ENCODE measurements at places on chromosomes 5 and 9.

- no peak for DNase-seq
Measured at GRCh38 chr9:115883467-115884329, 269.9 kb upstream of the PAPPA start.

DNA sequence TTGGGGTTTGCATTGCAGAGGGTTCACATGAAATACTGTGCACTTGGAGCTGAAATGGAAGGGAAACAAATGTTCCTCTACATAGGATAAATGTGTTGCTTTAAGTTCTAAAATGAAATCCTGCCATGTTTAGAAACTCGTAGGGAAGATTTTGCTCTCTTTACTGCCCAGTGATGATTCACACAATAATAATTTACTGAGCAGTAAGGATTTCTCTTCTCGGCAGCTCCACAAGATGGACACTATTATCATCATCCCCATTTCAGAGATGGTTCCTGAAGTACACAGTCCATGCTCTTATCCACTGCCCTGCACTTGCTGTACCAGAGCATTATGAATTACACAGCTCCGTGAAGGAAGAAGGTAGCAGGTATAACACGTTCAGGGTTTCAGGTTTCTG is 4.1 kb downstream of the HACD4 start:
- no peak for DNase-seq

DNA sequence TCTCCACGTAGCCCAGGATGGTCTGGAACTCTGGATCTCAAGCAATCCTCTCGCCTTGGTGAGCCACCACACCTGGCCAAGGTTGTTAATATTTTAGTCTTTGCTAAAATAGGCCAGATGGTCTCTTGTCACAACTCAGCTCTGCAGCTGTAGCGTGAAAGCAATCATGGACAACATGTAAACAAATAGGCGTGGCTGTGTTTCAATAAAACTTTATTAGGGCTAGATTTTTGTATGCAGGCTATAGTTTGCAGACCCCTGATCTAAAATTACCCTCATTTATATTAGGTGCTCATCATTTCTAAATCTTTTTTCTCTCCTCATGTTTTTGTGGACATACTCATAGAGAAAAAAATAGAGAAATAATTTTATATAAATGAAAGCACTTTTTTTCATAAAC is 72.1 kb upstream of the SLC28A3 start:
- DNase-seq: no peak

GRCh38 chr5:14231156-14231555 is 88.0 kb downstream of the TRIO start:
- no peak for DNase-seq

GRCh38 chr9:88736136-88736637 is 201.2 kb downstream of the NXNL2 start:
- no peak for DNase-seq

DNA sequence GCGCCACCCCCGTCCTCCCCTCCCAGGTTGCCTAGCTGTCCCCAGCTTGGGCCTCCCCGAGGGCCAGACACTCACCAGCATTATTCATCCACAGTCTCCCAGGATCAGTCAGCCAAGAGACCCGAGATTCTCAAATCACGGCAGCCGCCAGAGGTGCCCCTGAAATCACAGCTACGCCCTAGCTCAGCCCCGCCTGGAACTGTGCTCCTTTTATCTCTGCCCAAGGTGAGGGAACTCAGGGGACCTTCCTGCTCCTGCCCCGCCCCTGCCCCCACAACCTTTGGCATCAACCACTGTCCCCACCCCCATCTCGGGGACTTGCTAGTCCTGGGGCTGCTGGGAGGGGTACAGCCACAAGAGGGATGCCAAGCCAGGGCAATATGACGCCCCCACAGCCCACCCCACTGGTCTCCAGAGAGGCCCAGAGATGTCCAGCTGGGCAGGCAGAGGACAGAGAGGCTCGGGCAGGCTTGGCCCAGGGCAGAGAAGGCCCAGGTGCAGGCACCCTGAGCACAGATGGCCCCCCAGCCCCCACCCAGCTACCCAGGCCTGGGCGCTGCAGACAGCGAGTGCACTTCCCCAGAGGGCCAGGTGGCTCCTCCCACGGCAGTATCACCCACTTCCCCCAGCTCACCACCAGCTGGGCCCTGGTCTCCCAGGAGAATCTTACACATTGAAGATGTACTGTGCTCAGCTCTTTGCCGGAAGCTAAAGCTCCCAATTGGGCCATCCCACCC is at the start of gene FUT7:
Gene FUT7 (minus strand): TSS at position 185 of the 737 bp plus-strand sequence. CDS start 97 bp downstream, at position 88.
- peak; percentile 83 for DNase-seq

GRCh38 chr9:106107716-106108115 is 413.4 kb downstream of the TMEM38B start:
- no peak for DNase-seq

DNA sequence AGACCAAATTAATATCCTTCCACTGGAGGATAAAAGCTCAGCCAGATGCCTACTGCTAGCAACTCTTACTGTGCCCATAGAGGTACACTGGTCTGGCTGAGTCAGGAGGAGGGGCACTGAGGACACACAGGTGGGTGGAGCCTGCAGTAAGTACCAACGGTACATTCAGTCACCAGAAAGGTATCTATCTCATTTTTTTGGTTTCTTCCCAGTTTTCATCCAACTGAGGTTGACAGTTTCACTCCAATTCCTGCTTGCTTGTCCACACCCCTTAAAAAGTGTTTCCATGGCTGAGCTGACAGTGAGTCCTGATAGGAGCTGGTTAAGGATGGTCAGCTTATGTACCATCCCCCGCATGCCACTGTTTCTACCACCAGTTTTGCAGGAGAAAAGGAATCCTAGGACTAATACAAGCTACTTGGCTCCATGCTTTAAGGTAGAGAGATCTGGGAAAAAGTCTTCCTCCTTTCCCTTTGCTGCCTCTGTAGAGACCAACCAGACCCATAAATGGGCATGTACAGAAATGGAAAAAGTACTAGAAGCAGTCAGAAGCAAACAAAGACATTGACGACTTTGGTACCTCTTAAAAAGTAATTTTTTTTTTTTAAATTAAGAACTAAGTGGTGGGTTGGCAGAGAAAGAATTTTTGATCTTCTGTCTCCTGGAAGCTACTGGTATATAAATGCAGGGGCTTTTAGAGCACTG is 3.2 kb downstream of the ELL2 start:
- peak; percentile 46 for DNase-seq

DNA sequence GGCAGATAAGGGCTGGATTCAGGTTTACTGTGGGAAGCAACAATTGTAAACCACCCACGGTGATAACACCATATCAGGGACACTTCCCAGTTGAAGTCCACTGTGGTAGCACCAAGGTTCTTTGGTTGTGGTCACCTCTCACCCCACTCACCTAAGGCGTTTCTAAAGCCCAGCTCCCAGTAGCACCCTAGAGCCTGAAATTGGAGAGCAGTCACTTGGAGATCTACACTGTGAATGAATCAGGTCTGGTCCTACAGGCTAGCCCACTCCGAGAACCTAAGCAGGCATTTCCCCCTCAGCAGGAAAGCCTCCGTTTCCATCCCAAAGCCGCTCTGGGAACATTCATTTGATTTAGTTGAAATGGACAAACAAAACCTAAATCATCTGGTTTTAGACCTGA is 191.3 kb downstream of the TTC39B start:
- DNase-seq: no peak

GRCh38 chr5:128258372-128258771 is 174.8 kb downstream of the SLC12A2 start:
- no peak for DNase-seq

DNA sequence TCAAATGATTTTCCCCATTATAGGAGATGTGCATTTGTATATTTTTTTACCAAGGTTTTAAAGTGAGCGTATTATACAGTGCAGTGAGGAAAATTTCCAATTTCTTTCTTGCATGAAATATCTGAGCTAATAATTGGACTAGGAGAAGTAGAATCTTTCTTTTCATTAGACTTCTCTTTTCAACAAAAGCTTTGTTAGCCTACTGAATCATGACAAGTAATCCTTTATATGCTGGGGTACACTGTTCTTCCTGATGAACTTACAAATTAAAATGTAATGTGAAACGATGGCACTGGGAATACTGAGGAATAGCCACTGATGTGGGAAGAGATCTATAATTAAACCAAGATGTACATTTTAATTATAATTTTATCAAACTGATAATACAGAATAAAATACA is 829.6 kb downstream of the PTPRD start:
- DNase-seq: no peak

DNA sequence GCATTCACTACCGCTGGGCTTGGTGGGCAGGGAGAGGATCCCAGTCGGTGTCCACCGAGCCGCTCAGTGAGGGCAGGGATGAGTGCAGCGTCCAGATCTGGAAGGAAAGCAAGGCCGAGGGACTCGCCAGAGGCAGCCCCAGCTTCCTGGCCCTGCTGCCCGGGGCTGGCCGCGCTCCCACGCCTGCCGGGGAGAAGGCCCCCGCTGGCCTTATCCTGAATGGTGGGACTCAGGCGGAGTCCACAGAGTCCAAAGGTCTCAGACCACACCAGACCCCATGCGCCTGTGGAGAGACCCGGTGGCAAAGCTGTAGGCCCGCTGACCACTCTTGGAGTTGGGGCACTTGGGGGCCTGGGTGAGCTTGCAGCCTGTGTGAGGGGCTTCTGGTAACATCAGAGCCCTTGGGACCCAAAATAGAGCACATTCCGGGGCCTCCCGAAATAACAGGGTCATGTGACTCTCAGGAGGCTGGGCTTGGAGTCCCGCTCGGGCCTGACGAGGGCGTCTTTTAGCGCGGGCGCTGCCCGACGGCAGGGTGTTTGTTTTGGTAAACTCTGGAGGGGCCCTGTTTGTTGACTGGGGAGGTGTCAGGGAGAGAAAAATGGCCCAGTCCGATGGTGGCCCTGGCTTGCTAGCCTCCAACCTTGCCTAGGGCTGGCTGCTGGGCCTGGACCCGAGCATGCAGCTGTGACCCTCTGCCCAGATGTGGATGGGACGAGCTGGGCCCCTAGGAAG is 2.8 kb downstream of the RXRA start:
- no peak for DNase-seq

- DNase-seq: no peak
Measured at GRCh38 chr5:96750110-96750822, 57.5 kb downstream of the ERAP1 start.

DNA sequence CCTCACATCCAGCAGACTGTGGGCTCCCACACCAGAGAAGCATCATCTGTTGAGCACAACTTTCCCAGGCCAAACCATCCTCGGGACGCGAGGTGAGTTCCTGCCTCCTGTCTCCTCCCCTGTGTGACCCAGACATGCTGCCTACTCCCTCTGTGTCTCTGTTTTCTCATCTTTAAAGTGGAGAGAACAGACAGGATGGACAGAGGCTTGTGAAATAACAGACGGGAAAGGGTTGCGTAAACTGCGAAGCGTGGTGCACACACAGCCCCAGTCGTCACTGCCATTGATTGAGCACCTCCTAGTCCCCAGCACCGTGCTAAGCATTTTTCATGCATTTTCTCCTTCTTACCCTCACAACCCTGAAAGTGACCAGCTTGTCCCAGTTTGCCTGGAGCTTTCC is 52.1 kb upstream of the LMX1B start:
- DNase-seq: no peak

DNA sequence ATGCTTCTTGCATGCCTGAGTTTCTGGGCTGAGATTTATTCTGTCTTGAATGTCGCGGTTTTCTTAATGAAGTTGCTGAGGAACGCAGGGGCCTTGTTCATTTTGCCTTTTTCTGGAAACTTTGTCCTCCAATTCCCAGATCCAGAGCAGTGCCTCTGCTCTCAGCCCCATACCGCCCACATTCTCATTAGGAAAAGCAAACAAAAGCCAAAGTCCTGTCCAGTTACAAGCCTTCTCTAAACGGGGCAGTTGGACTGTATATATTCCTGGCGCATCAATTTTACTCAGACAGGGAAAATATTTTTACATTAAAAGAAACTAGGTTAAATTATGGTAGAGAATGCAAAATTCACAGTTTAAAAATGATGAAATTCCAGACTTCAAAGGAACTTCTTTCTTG is 1.2 kb upstream of the PSAT1 start:
- DNase-seq: no peak

GRCh38 chr5:27788184-27788583 is 749.8 kb upstream of the CDH9 start:
- no peak for DNase-seq

DNA sequence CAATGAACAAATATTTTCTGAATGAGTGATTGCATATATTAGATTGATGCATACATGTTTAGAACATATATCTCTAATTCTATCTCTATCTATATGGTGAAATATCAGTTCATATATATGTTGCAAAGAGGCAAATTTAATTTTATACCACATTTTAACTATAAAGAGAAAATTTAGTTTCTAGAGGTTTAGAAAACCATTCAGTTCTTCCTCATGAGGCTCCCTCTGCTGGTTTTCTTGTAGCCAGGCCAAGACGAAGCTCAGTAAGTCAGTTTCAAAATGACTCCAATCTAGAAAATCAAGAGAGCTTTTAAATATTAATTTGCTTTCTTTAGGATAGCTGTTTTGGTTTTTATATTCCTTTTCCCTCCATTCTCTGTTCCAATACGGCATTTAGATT is 312.1 kb downstream of the TMEM232 start:
- no peak for DNase-seq

Data from activated CD4-positive, alpha-beta T cell treated with anti-CD3 and anti-CD28 coated beads, Interleukin-2, Interleukin-4, amounts not matched to agents 100 ng/mL and 50 ng/mL, durations not matched to agents 16 hours and 8 hours (primary cell).